ENCODE measurements at places on chromosomes 4 and X.

DNA sequence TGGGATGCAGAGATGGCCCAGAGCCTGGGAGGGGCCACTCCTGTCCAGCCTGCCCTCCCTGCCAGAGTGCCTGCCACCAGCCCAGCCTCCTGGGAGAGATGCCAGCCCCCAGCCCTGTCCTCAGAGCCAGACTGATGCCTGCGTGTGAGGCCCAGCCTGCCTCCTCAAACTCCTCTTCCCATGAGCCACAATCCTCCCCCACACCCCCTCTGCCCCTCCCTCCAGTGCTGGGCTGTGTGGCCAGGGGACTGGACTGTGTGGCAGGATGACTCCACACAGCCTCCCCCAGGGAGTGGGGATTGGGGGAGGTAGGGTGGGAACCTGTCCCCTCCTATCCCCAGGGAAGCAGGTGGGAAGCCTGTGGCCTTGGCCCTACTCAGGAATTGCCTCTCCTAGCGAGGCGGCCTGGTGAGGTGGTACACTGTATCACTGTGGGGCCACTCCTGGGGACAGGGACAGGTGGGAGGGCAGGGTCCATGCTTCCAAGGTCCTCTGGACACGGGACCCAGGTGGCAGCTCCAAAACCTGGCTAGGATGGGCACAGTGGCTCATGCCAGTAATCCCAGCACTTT lies 4.3 kb upstream of the SH3BP2 start:
- DNase-seq: no peak

DNA sequence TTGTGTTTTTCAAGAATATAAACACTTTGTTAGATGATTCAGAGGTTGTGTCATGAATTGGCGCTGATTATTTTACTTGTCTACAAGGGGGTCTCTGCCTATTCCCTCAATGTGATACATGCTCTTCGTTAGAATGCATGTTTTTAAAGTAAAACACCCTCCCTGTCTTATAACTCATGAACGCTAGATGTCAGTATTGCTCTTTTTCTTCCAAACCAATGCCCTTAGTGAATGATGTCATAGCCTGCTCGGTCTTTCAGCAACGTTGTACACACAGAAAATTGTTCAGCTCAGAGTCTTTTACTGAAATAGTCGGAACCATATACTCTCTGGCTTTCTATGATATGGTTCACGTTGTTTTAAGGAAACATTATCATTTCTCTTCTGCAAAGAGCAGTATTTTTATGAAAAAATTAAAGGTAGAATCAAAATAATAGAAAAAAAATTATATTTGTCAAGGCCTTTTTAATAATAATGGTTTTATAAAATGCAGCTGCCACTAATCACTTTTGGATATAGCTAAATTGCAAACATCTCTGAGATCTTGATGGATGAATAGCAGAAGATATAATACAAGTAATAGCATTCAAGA lies 292.9 kb downstream of the TLL1 start:
- no peak for DNase-seq

GRCh38 chrX:18666614-18667013 lies 5.3 kb downstream of the RS1 start:
- DNase-seq: no peak

DNA sequence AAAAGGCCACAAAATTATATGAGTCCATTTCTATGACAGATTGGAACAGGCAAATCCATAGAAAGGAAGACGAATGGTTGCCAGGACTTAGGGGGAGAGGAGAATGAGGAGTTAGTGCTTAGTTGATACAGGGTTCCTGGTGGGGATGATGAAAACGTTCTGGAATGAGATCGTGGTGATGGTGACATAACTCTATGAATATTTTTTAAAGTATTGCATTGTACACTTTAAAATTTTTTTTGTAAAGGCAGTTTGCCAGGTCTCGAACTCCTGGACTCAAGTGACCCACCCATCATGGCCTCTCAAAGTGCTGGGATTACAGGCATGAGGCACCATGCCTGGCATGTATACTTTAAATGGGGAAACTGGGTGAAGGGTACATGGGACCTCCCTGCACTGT lies 9.9 kb upstream of the CCNQ start:
- no peak for DNase-seq

DNA sequence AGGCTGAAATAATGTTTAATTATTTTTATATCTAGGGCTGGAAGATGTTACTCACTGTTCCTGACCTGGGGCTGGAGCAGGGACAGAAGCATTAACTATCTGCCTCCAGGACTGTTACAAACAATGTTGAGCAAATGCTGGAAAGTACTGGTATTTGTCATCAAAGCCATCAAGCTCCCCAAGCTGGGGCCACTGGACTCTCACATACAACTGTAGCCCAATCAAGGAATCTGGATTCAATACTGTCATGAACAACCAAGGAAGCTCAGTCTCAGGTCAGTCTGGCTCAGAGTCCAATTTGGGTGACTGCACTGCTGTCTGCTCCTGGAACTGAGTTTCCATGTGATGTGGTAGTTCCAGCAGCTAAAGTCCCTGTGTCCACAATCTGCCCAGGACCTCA lies 50.4 kb downstream of the APOO start:
- no peak for DNase-seq

GRCh38 chrX:119784747-119785446 lies 6.5 kb downstream of the RPL39 start:
- peak; percentile 37 for DNase-seq

Measured in stimulated activated CD8-positive, alpha-beta memory T cell treated with anti-CD3 and anti-CD28 coated beads, Interleukin-4, amount 100 ng/mL, for 24 hours (primary cell).